IPS DF 6.9 (cell line): ENCODE measurements at places on chromosomes 12 and 14.

DNA sequence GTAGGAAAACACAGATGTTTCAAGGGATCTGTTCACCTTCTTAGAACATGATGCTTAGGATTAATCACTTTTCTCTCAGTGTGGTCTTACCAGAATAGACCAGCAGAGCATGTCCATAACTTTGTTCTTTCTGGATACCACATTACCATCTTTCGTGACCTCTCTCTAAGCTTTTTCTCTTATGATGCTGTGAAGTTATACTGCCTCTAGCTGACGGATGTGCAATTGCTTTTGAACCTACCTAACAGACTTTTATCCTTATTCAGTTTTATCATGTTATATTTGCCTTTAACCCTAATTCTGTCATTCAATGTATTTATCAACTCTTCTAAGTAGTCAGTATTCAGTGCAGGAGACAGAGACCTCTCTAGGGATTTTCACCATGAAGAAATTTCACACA is 246.7 kb downstream of the DACT1 start:
- no peak for DNase-seq

- DNase-seq = no peak
Observed at GRCh38 chr14:99127651-99128167, 144.3 kb downstream of the BCL11B start.

- DNase-seq = no peak
Observed at GRCh38 chr12:114848666-114849065, 164.7 kb upstream of the TBX3 start.

GRCh38 chr12:69966409-69966808 is 141.4 kb downstream of the MYRFL start:
- DNase-seq = no peak

DNA sequence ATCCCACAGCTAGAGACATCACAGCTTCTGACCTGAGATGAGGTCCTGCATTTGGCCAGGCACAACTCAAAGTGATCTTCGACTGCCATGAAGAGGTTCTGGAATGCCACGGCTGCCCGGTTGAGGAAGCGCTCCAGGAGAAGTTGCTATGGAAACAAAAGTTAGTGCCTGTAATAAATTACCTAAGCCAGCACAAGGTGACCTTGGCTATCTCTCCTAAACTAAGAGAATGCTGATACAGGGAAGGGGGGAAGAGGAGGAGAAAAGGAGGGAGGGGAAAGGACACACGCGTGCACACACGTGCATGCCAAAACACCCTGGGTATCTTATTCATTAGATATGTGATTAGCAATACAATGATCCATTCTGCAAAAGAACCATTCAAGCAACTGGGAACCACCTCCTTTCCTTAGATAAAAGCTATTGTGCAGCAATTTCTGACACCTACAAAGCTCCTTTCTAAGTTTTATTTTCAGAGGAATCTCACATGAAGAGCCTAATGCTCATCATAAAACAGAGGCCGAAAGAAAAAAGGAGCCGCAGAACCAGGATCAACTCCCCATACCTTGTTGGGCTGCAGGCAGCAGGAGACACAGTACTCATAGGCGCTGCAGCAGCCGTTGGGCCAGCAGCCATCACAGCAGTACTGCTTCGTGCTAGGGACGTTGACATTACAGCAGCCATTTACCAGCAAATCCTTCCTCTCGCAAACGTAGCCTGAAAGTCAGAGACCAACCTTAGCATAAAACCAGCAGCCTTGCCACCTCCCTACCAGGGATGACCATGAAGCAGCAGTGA is 17.9 kb downstream of the SPRING1 start:
- no peak for DNase-seq

- no peak for DNase-seq
Observed at GRCh38 chr12:57927086-57927485, 14.3 kb upstream of the ATP23 start.
